ENCODE measurements at places on chromosomes 2 and 18. TPM values are rescaled to one million over a fixed set of nuclear protein-coding genes. Genes with fewer than 3 reads are reported as not detected.
A peak's percentile ranks its signal among the peaks of the same experiment; 100 is the strongest.

DNA sequence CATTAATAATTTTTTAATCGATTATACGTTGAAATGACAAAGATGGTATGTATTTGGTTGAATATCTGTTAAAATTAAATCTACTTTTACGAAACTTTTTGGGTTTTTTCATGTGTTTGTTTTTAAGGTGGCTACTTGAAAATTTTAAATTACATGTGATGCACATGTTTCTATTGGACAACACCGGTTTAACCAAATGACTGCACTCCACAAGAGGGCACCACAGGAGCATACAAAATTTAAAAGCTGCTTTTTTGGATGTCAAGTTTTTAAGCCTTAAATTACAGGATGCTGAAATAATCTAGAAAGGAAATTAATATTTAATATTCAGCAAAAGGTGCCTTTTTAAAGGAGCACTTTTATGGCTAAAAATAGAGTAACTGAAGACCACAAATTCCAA, 98.7 kb downstream of the ACVR1 start:
- H3K27ac ChIP-seq, result no peak overlapping the region
- peaks cover 4% of the 10 kb centered on the region for H3K36me3 ChIP-seq
- DNase-seq, result peak; percentile 53
- peaks cover 1% of the 10 kb centered on the region for H3K4me1 ChIP-seq
- no peak overlapping the region for H3K4me3 ChIP-seq
- no peaks in the 10 kb centered on the region for H3K27me3 ChIP-seq

RESP18 gene
- polyA plus RNA-seq, result not detected

CHRND gene
- not detected for polyA plus RNA-seq

- no peak overlapping the region for H3K4me3 ChIP-seq
- H3K27me3 ChIP-seq, result no peaks in the 10 kb centered on the region
- H3K4me1 ChIP-seq, result no peaks in the 10 kb centered on the region
- no peaks in the 10 kb centered on the region for H3K36me3 ChIP-seq
These were observed 1226.1 kb upstream of the NRXN1 start for GRCh38 chr2:52258038-52258437.

DNA sequence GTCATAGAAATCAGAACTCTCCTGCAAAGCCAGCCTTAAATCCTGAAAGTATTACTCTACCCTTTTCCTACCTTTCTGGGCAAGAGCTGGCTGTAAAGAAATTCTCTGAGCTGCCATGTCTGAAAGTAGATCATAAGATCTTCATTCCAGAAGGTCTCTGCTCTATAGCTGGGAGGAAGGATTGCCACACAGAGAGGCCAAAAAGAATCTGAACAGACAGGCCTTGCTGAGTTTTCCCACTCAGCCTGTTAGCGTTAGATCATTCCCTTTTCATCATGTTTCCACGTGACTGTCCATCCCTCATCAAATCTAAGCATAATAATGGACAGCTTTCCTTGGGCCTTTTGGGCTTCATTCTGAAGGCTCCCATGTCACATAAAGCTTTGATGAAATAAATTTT, 43.2 kb upstream of the FHL2 start:
- no peaks in the 10 kb centered on the region for H3K4me1 ChIP-seq
- no peak overlapping the region for H3K27ac ChIP-seq
- DNase-seq, result no peak
- H3K4me3 ChIP-seq, result no peak overlapping the region

DNA sequence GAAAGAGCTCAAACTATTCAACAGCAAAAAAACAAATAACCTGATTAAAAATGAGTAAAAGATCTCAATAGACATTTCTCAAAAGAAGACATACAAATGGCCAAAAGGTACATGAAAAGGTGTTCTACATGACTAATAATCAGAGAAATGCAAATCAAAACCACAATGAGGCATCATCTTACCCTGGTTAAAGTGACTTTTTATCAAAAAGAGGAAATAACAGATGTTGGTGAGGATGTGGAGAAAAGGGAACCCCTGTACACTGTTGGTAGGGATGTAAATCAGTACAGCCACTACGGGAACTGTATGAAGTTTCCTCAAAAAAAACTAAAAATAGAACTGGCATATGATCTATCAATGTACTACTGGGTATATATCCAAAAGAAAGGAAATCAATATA, 39.8 kb upstream of the TMEM163 start:
- no peak overlapping the region for H3K27ac ChIP-seq
- H3K4me1 ChIP-seq, result no peaks in the 10 kb centered on the region
- peaks cover 2% of the 10 kb centered on the region for H3K27me3 ChIP-seq
- no peaks in the 10 kb centered on the region for H3K36me3 ChIP-seq
- no peak for DNase-seq
- no peak overlapping the region for H3K4me3 ChIP-seq

DNA sequence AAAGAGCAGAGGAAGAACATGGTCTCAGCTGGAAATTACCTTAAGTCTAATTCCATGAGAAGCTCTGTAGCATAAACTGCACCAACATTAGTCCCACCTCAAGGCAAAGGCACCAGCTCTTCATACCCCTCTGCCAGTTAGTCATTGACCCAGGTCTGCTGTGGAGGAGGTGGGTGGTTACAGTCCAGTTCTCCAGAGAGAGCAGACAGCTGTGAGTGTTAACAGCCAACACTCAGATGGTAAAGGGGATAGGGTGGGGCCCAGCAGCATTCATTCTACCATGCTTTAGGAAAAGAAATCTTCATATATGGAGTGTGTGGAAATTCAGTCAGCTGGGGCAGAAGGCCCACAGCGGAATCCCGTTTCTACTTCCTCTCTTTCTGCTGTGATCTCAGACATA, 159.7 kb upstream of the FBXO11 start:
- H3K4me3 ChIP-seq, result no peak overlapping the region
- no peaks in the 10 kb centered on the region for H3K36me3 ChIP-seq
- H3K27ac ChIP-seq, result no peak overlapping the region
- no peak for DNase-seq

- H3K27me3 ChIP-seq, result no peaks in the 10 kb centered on the region
- no peaks in the 10 kb centered on the region for H3K36me3 ChIP-seq
- H3K4me3 ChIP-seq, result no peak overlapping the region
- H3K4me1 ChIP-seq, result no peaks in the 10 kb centered on the region
- H3K27ac ChIP-seq, result no peak overlapping the region
These were observed 328.9 kb downstream of the ZEB2 start for GRCh38 chr2:144190908-144191605.

GRCh38 chr2:32594573-32594972, 33.3 kb upstream of the TTC27 start:
- H3K27ac ChIP-seq, result no peak overlapping the region
- H3K36me3 ChIP-seq, result no peaks in the 10 kb centered on the region
- H3K4me3 ChIP-seq, result no peak overlapping the region

DNA sequence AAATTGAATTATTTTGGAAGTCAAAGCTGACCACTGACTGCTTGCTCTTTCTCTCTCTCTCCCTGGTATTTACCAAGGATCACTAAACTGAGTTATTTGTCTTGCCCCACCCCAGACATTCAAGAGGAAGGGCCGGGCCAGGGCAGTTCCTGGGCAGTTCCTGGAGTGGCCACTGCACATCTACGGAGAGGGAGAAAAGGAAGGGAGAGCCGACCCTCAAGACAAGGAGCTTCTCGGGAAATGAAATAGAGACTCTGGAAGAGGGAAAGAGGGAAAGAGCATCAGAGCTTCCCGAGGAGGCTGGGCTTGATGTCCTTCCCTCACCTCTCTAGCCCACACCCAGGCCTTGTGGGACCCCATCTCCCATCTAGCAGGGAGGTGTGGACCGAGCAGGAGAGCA, 83.1 kb downstream of the SEPTIN10 start:
- H3K27ac ChIP-seq, result no peak overlapping the region
- no peak for DNase-seq
- no peaks in the 10 kb centered on the region for H3K36me3 ChIP-seq
- H3K27me3 ChIP-seq, result no peaks in the 10 kb centered on the region

- DNase-seq, result no peak
- H3K4me1 ChIP-seq, result no peaks in the 10 kb centered on the region
- H3K27ac ChIP-seq, result no peak overlapping the region
- no peaks in the 10 kb centered on the region for H3K27me3 ChIP-seq
These were observed 142.1 kb downstream of the PTH2R start for GRCh38 chr2:208548700-208549099.

PCARE gene
- polyA plus RNA-seq, result 0.13 TPM

DNA sequence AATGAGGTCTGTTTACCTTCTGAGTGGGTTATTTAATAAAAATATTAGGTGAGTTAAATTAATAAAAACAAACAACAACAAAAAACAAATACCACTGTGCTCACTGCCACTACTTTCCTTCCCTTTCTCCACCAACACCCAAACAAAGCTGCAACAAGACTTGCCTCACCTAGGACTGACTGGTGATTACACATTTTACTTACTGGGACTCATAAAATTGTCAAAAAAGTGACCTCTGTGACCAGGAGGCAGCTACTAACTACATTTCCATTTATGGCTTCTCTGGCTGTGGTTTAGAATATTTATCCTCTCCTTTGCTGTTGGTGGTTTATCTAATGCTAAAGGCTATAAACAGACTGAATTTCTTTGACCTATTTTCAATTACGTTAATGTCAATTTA, 39.8 kb downstream of the EFEMP1 start:
- H3K36me3 ChIP-seq, result peaks cover 2% of the 10 kb centered on the region
- H3K27ac ChIP-seq, result no peak overlapping the region
- no peak overlapping the region for H3K4me3 ChIP-seq
- peaks cover 10% of the 10 kb centered on the region for H3K4me1 ChIP-seq
- DNase-seq, result no peak

Data from aorta (tissue), 5 donors.